COR-L47 (cell line): ENCODE measurements at places on chromosomes 6 and 20.

- no peak for DNase-seq
These were observed 55.3 kb downstream of the PFDN4 start for GRCh38 chr20:54263116-54263690.

DNA sequence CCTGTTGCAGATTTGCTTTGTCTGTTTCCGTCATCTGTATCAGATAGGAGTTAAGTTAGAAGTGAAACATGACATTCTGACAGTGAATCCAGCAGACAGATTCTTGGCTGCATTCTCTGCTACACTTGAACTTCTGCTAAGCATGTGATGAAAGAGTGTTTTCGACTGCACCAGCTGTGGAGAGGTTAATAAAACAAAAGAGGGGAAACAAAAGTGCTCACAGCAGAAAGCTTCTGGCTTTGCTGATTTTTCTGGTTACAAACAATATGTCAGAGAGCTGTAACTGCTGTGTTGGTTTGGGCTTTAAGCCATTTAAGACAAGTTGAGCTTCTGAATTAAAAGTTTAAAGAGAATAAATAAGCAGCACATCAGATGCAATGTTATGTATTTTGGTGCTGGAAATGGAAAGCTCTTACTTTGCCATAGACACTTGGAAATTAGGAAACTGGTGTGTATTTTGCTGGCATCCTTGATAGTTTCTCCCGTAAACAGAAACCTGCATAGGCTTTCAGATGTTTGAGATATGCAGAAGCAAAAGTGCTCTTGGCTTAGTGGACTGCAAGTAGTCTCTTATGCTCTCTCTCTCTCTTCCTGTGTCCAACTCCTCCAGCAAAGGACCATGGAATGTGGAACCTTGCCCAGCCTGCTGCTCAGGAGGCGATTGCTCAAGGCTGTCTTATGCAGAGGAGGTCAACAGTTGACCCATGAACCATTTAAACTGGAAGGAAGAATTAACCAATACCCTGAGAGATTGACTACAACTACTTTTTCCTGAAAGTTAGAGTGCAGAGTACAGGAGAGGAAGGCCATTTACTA lies 104.9 kb downstream of the RPS12 start:
- no peak for DNase-seq

DNA sequence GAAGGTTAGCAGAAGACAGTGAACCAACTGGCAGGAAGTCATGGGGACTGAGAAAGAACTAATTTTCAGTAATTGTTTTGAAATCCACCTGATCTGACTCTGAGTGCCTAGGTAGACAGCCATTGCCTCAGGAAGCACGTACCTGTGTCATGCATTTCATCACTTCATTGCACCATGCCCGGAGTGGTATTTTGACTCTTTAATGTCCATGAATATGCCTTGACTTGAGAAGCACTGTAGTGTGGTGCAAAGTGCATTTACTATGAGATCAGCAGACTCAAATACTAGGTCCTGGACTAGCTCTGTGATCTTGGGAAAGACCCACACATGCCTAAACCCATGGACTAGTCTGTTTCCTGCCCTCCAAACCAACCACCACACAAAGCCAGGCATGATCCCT lies 370.9 kb upstream of the MARCKS start:
- DNase-seq, result no peak

GRCh38 chr6:141056945-141057625 lies 1075.6 kb upstream of the GJE1 start:
- DNase-seq, result no peak

DNA sequence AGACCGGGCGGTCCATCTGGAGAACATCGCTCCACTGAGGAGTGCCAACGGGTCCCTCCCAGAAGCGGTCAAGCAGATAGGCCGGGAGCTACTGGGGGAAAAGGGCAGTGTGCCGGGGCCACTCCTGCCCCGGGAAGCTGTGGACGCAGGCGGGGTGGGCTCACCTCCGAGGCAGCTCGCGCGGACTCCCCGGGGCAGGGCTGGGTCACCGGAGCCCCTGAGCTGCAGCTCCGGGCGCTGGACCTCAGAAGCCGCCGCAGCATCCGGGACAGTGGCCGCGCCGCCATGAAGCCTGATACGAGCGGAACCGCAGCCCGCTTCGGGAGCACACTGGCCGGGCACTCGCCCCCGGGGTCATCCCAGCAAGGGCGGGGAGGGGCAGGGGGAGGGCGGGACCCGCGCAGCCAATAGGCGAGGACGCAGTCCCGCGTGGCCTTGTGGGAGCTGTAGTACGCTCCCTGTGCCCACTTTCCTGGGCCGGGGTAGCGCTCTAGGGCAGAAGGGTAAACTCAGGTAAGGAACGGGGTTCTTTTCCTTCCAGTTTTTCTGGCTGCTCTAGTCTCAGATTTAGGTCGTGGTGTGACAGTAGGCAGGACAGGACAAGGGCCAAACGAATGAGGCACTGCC lies at the start of gene MOCS1:
TSS of gene MOCS1 (minus strand) at position 332 of the 627 bp plus-strand sequence. CDS start at position 287, 45 bp downstream.
- no peak for DNase-seq

DNA sequence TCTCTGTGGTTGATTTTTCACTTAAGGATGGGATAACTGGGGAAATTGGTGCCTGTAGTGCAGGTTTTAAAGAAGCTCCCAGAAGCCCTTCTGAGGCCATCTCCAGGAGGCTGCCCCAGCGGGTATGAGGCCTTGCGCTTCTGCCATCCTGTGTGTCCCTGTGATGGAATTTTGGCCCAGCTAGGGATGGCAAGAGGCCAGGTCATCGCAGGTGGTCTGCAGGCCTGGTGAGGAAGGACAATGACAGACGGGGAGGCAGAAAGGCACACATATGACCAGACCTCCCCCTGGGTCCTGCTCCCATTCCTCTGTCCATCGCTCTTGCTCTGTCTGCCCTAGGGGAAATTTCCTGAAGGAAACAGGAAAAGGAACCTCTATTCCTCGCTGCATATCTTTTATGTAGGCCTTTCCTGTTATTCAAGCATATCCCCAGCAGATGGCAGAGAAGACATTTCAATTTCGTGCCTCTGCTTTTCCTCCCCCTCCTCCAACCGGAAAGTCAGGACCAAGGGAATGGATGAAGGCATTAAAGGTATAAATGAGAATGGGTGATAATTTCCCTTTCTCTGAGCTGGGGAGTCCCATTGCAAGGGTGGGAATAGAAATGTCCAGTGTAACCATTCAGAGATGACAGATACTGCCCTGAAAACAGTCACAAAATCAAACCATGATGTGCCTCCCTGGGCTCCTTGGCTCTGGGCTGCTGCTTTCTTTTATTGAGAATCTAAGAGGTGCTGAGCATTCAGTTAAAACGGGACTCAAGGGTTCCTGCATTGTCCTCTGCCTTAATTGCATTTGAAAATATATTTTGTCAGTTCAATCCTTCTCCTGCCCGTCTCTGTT lies 17.6 kb upstream of the HLA-F start:
- DNase-seq, result peak; percentile 15

DNA sequence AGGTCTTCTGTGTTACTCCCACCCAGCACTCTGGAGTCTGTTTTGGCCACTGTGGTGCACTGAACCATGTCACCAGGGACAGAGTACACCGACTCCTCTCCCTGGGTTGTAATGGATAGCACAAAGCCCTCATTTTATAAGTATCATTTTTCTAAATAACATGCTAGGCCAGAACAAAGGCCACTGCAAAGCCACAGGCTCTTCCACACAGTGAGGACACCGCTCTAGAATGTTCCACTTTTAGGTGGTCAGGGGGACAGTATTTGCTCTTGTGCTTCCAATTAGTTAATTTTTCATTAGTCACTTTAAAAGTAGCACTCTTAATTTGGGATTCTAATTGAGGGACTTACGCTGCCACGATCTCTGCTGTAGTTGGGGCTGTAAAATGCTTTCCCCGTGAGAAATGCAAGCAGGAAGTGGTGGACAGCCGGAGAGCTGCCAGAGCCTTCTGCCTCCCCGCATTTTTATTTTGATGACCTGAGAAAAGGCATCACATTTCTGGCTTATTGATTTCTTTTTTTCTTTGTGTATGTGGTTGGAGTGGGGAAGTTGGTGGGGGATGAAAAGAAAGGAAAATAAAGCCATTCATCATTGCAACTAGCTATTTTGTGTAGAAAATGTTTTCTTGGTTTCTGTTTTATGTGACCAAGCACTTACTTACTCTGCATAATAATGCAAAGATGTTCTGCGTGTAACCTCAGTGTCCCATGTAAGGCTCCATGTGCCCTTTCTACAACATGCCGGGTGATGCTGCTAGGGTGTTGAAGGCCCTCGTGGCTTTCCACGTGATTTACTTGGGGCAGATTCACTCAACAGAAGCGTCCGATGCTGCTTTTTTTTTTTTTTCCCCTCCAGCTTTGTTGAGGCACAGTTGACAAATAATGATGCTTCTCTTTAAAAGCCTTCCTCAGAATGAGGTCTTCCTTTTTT lies 195.9 kb downstream of the SASH1 start:
- no peak for DNase-seq

- no peak for DNase-seq
These were observed 140.2 kb upstream of the CARMIL1 start for GRCh38 chr6:25138934-25139415.
